T47D (cell line): ENCODE measurements at places on chromosomes 13 and 19.

DNA sequence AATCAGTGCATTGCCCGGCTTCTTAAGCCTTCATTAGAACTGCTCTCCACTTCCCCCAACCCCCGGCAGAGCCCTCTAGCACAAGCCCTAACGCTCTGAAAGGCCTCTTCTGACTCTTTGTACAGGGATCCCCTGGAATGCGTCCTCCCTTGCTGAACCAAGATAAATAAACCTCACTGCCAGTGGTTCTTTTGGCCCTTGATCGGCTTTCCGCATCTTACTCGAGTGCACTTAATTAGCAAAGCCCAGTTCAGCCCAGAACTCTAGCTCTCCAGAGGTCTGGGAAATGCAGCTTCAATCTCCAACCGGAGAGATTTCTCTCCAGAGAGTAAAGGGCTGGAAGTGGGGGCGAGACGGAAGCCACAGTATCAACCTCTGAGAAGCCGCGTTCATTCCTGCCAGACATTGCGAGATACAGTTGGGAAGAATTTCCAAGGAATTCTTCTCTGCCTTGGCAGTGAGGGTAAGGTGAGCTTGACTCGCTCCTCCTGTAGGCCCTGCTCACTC lies 8.7 kb upstream of the ZNF444 start:
- peak; percentile 71 for DNase-seq

DNA sequence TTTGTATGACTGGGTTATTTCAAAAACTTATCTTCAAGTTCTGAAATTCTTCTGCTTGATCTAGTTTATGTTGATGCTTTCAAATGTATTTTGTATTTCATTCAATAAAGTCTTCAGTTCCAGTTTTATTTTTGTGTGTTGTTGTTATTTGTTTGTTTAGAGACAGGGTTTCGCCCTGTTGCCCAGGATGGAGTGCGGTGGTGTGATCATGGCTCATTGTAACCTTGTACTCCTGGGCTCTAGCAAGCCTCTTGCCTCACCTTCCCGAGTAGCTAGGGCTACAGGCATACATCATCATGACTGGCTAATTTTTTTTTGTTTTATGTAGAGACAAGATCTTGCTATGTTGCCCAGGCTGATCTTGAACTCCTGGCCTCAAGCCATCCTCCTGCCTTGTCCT lies 40.3 kb upstream of the ARHGEF7 start:
- no peak for DNase-seq

DNA sequence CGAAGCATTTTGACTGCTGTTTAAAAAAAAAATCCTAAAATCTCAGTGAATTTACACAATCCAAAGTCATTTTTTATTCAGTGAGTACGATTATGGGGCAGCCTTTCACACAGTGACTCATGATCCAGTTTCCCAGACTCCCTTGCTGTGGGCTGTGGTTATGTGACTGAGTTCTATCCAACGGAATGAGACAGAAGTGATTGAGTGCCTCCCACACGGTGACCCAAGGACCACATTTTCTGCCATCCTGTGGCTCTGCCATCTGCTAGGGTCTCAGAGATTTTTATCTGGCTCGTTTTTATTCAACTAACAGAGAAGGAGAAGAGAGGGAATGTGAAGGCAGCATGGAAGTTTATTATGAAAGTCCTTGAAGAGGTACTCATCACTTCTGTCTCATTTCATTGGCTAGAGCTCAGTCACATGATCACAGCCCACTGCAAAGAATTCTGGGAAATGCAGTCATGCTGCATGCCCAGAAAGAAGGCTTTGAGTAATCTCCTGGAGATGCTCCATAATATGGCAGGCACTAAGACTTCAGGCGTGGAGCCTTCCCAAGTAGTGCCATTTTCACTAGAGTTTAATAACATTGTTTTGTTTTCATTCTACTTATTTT lies 999.4 kb downstream of the UQCRFS1 start:
- DNase-seq, result peak; percentile 26

GRCh38 chr13:68808456-68808855 lies 1299.2 kb upstream of the ATXN8OS start:
- DNase-seq, result no peak

GRCh38 chr13:30898678-30899241 lies 7.3 kb upstream of the MEDAG start:
- DNase-seq, result no peak

DNA sequence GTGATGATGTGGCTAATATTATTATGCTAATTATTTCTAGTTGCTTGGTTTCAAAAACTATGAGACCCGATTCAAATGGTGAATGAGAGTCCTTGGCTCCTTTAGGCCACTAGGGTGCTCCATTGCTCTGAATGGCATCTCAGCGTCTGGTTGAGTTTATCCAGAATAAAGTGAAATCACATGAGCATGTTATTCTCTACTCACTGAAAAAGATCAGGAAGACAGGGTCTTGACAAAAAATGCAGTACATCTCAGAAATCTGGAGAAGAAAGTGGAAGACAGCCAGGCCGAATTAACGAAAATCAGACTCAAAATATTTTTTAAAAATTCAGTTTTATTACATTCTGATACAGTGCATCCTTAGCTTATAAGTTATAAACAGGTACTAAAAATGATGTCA lies 516.2 kb downstream of the MYO16 start:
- peak; percentile 66 for DNase-seq

- DNase-seq, result no peak
Observed at GRCh38 chr13:34459856-34460255, 482.2 kb upstream of the NBEA start.

DNA sequence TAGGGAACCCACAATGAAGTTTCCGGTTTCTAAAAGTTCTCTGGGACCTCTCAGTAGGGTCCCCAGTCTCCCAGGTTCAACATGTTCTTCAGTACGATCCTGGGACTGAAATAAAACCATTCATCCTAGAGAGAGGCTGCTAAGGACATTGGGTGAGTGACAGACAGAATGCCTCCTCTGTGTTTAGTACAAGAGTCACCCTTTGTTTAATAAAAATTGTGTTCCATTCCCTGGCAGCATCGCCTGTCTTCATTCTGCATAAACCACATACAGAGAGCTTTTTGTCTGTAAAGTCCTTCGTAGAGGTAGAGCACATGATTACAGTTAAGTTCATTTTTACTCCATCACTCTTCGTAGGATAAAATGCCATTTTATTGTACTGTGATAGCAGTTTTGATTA lies 95.3 kb upstream of the GPR12 start:
- DNase-seq, result no peak

DNA sequence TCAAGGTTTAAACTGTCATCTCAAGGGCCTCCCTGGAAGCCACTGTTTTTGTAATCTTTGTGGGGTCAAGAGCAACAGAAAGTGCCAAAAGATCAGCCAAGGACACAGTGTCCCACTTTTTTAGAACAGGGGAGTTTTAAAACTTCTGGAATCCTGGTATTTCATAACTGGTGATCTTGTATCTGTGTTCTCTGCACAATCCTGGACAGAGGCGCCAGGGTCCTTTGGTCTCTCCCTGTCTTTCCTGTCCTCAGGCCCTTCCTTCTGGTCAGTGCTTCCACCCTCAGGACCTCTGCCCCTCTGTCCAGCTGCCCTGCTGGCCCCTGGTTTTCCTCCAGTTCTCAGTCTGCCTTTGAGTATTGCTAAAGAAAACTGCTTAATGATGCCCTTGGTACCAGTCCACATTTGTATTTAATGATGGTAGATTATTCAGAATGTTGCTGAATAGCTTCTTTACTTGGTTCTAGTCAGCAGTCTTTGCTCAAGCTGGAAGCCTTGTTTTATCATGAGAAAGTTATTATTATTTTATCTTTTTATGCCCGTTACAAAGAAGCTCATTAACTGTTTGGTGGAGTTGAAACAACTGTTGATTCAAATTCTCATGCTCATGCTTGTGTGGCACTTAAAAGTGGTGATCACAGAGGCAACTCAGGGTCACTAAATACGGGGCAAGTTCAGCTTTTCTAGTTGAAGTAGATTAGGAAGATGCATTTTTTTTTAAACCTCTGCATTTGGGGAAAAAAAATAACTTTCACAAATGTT lies 47.5 kb downstream of the WASF3 start:
- no peak for DNase-seq

DNA sequence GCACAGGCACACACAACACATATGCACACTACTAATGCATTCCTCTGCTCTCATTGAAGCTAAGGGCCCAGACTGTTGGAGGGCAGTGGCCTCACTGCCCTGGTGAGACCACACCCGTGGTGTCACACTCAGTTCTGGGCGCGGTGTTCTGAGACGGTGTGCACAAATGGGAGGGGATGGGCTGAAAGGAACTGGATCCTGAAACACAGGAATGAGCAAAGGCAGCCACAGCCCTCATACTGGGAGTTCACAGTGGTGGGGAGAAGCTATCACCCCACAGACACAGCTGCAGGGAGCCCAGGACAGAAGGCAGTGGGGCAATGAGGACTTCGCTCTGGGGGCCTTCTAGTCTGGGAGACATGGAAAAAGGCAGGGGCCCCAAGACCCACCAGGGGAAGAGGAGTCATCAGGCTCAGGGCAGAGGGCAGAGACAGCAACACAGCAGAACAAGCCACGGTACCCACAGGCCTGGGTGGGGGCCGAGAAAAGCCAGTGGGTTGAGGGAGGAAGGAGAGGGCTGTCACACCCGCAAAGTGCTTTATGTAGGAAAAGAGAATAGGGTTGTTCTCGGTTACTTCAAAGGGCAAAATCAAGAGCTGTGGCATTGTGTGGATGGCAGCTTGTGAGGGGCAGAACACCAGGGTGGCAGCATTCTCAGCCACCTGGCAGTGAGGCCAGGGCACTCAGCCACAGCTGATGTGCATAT lies 75.4 kb upstream of the GPR183 start:
- no peak for DNase-seq

DNA sequence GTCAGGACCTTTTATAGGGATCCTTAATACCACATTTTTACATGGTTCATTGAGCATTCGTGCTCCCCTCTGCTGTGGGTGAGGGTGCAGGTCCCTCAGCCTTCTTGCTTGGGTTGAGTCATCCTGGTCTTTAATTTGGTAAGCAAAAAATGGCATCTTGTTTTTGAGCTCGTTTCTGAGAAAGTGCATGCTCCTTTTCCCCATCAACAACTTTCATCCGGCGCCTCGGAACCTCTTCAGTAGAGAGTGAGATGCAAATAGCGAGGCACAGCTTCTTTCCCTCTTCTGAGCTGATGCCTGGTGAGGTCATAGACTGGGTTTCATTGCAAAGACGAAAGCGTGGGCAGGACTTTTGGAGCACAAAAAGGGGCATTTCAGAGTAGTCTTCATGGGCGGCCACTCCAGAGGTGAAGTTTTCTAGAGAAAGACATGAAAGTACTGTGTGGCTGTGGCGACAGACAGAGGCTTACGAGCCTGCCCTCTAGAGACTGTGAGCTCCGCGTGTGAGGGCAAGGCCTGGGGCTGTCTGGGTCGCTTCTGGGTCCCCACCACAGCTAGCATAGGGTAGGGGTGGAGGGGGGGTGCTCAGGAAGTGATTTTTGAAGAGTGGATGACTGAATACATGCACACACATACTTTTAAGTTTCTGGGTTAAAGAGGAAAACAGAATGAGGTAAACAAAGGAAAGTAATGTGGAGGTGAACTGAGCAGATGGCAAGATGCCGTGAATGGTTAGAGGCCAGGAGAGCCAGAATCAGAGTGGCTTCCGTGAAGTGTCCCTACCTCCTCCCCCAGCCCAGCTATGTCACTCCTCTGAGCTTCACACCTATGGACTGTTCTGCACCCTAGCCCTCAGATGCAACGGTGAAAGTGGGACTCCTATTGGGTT lies 44.3 kb downstream of the BBC3 start:
- DNase-seq, result no peak
